Putamen (tissue), 1 donor: ENCODE measurements at places on chromosomes 4 and X.

- DNase-seq, result no peak
These were observed 48.9 kb upstream of the TEX13A start for GRCh38 chrX:105269386-105269785.

GRCh38 chr4:124435274-124435950 is 277.1 kb downstream of the ANKRD50 start:
- DNase-seq, result no peak

DNA sequence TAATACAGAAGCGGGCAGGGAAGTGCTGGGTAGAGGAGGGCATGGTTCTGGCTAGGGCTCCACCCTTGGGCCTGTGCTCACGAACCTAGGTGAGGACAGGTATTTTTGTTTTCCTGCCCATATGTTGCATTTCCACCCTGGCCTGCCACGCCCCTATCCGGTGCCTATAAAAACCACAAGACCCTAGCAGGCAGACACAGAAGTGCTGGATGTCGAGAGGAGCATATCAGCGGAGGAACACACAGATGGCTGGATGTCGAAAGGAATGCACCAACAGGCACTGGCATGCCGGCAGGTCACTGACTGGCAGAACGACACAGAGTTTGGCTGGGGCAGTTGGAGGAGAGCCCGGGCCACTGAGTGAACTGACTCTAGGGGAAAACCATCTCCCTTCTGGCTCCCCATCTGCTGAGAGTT is 316.6 kb upstream of the BOD1L1 start:
- DNase-seq, result no peak

- DNase-seq, result no peak
These were observed 127.9 kb downstream of the DHX15 start for GRCh38 chr4:24456431-24456830.

GRCh38 chrX:53362449-53362848 is 60.0 kb downstream of the SMC1A start:
- no peak for DNase-seq
